Activated CD4-positive, alpha-beta T cell treated with anti-CD3 and anti-CD28 coated beads for 48 hours (primary cell): ENCODE measurements at places on chromosomes 7 and 10.
A peak's percentile ranks its signal among the peaks of the same experiment; 100 is the strongest.

DNA sequence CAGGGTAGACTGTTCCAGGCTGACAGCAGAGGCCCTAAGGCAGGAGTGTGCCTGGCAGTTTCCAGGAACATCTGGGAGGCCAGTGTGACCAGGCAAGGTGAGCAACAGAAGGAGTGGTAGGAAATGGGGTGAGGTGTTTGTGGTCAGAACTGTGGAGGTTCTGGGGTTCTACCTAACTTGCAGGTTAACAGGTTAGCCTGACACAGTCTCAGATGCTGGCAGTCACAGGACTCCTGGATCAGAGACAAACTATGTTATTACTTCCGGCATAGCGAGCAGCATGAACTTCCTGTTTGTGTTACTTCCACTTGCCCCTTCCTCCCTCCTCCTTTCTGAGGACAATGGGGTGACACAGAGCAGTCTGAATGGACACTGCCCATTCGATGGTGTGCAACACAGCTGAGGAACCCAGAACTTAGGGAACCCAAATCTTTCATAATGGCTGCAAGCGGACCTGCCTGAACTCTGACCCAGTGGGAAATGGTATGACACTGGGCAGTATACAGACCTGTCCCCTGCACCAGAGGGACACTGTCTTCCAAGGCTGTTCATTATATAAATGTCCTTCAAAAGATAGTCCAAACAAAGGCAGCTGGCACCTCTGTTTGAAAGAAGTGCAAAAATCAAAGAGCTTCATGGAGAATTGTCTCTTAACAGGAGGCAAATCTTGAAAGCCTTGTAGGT, 3.9 kb upstream of the SAR1A start:
- DNase-seq, result peak; percentile 36

GRCh38 chr7:100573691-100574361, at the start of gene SAP25:
Gene SAP25 (minus strand): TSS chr7:100573900. CDS start chr7:100573742, 158 bp downstream.
- no peak for DNase-seq

DNA sequence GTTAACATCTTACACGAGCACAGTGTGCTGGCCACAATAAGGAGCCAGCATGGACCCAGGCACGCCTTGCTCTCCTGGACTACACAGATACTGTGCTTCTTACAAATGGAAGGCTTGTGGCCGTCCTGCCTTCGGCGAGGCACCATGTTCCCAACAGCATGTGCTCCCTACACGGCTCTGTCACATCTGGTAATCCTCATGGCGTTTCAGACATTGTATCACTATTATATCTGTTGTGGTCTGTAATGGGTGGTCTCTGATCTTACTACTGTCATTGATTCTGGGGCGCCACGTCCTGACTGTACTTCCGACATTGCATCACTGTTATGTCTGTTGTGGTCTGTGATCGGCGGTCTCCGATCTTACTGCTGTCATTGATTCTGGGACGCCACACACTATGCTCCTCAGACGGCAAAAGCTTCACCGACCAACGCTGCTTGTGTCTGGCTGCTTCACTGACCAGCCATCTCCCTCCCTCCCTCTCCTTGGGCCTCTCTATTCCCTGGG, 195.4 kb downstream of the MAD1L1 start:
- DNase-seq, result no peak

- DNase-seq, result no peak
These were observed 36.1 kb downstream of the RALA start for GRCh38 chr7:39659356-39660013.

- no peak for DNase-seq
These were observed 1306.6 kb downstream of the XPNPEP1 start for GRCh38 chr10:108616559-108617285.

- no peak for DNase-seq
These were observed 91.6 kb downstream of the HECW1 start for GRCh38 chr7:43204081-43204480.

- no peak for DNase-seq
These were observed 38.6 kb upstream of the ADD3 start for GRCh38 chr10:109968953-109969759.

GRCh38 chr7:2283074-2283473, 31.2 kb downstream of the SNX8 start:
- no peak for DNase-seq

DNA sequence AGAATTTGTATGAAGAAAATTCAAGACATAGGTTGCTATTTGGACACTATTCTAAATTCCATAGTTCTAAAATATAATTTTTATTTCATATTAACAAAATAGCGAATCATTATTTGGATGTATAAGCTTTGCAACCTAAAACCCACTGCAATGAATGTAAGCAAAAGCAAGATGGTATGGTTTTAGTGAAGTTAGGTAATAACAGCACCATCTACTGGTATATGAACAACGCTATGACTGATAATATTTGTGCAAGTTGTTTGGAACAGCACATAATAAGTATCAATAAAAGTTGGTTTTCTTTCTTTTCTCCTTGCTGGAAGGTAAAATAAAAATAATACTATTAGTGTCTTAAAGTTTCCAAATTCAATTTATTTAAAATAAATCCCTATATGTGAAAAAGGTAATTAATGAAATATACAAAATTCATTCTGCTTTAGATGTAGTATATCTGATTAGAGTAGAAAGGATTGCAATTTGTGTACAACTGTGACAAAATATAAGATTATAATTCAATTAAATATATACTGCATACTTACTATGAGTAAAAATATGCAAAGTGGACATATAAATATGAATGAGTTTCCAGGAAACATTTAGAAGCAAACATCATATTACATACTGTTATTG, 79.0 kb upstream of the LSM8 start:
- no peak for DNase-seq

DNA sequence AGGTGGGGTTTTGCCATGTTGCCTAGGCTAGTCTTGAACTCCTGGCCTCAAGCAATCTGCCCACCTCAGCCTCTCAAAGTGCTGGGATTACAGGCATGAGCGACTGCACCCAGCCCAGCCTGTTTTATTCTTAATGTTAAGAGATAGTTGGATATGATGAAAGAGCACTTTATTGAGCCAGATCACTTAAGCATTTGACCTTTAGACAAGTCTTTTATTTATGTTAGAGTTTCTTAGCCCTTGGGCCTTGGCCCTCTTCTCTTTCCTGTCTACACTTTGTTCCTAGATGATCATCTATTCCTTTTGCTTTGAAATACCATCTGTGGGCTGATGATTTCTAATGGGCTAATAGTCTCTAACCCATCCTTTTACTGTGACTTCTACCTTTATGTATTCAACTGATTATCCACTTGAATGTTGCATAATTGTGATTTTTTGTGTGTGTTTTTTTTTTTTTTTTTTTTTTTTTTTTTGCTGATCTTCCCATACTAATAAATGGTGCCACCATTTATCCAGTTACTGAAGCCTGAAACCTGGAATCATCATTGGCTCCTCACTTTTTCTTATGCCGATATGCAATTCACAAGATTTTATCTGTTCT, 34.8 kb downstream of the BTRC start:
- no peak for DNase-seq

GRCh38 chr10:91462423-91462822, 52.3 kb downstream of the HECTD2 start:
- DNase-seq, result no peak

GRCh38 chr10:32005050-32005449, 51.2 kb downstream of the KIF5B start:
- DNase-seq, result peak; percentile 22

- no peak for DNase-seq
These were observed 296.3 kb upstream of the SEMA3D start for GRCh38 chr7:85483177-85483576.

- no peak for DNase-seq
These were observed 232.2 kb downstream of the TCERG1L start for GRCh38 chr10:131079314-131079713.

DNA sequence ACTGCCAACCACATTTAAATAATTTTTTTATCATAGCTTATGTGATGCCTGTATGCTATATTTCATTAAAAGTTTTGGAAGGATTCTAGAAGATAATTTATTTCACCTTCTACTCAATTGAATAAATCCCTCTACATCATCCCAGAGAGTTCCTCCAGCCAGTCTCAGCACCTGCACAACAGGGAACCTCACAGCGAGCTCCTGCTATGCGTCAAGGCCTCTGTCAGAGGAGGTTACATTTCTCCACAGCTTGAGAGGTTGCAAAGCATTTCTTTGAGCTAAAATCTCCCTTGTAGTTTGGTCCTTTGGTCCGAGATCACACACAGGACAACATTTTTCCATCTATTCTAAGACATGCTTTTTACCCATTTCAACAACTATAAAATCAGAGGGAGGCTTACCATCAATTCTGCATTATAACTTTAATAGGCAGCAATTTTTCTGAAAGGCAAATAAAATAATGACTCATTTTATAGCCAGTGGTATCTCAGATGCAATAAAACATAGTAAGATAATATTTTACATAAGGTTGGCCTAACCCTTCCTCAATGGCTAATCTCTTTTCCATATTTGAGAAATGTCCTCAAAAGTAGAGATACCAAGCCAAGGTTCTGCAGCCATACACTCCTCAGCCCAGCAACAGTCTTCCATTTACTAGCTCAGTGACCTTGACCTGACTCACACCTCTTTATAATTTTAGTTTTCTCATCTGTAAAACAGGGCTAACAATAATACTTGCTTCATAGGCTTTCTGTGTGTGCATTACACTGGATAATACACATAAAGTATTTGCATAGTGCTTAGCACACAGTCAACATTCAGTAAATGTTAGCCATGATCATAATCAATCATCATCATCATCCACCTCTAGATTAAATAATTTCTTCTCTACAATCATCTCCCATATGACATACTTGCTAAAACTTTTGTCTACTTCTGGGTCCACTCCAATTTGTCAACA, 68.8 kb downstream of the DOCK4 start:
- no peak for DNase-seq

- DNase-seq, result peak; percentile 92
These were observed 15.6 kb downstream of the ATG9B start for GRCh38 chr7:151008511-151009323.

DNA sequence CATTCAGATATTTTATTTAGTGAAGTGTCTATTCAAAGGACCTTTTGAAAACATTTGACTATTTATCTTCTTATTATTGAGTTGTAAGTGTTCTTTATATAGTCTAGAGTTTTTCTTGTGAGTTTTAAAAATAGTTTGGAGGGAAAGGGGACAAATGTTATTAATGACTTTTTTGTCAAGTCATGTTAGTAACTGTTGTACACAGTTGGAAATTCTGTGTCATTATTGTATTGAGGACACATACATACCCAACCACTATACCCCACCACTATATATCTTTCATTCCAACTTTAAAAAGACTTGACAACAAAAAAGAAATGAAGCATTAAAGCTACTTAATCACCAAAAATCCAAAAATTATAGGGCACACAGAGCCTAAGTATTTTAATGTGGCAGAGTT, 53.2 kb upstream of the OIT3 start:
- no peak for DNase-seq

DNA sequence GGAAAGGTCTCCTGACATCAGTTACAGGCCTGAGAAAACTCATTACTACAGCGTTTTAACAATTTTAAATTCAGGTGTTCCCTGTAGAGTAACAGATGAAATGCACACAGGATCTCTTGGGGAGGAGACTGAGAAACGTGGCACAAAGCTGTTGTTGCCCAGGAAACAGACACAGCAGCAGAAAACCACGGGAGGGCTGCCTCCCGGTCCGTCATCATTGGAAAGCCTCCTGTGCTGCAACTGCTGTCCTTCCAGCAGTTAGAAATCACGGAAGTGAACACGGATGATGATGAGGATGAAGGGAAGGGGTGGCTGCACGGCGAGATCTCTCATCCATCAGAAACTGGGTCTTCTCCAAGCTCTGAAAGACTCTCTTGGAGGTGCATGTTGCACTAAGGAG, 94.6 kb upstream of the RNF32 start:
- DNase-seq, result no peak

DNA sequence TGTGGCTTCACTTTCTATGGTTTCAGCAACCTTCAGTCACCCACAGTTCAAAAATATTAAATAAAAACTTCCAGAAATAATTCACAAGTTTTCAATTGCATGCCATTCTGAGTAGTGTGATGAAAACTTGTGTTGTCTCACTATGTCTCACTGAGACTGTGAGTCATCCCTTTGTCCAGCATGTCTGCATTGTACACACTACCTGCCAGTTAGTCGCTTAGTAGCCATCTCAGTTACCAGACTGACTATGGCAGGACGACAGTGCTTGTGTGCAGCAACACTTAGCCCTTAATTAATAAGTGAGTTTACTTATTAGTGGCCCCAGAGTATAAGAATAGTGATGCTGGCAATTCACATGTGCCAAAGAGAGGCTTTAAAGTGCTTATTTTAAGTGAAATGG, 22.5 kb downstream of the CCDC186 start:
- no peak for DNase-seq

GRCh38 chr7:157219154-157219553, 80.4 kb downstream of the UBE3C start:
- DNase-seq, result no peak

DNA sequence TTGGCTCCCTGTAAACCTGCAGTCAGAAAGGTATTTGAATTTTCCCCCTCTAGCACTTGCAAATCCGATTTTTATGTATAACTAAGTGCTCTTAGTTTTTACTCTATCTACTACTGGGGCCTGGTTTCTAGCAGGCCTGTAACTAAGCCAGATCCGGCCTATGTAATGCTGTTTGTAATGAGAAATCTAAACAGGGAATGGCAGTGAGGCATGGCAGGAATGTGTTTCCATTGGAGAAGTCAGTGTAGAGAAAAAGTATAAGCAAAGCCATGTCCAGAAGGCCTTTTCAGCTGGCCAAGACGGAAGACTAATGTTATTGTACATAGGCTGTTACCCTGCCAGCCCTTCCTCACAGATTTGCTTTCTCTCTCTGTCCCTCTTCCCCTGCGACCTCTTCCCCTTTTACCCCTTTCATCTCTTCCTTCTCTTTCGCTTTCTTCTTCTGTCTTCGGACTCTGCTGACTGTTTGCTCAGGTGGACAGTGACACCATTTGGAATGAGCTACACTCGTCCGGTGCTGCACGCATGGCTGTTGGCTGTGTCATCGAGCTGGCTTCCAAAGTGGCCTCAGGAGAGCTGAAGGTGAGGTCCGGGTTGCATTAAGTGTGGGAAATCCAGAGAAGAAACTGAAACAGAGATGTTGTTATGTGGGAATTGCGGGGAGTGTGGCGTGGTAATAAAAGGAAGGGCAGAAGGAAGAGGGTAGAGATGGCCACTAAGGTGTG, 297.5 kb downstream of the HDAC9 start:
- no peak for DNase-seq

DNA sequence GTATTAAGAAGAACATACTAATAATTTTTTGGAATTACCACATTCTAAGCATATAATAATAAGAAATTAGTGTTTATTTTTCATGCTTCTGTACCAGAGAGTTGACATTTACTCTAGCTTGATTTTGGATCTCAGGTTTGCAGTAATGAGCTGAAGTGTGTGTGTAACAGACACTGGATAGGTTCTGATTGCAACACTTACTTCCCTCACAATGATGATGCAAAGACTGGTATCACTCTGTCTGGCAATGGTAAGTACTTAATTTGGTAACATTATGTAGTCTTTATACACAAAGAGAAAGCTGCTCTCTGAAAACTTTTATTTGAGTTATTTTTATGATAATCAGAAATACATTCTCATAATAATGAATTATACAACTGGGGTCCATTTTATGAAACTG, 54.1 kb downstream of the SRI start:
- DNase-seq, result no peak

DNA sequence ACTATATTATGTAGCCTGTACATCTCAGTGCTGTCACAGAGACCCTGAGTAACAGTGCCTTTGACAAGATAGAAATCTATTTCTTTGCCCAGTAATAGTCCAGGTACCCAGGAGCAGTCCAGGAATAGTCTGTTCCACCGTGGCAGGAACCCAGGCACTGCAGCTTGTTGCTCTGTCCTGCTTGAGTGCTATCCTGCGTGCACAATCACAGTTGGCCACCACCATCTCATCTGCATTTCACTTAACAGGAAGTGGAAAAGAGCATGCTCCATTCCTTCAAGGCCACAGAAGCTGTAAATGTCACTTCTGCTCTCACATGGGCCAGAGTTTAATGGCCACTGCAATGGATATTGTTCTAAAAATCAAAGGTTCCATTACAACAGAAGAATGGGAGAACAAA, 61.5 kb upstream of the PRR15 start:
- no peak for DNase-seq
